Activated T-helper 9 cell treated with anti-CD3 and anti-CD28 coated beads, Interleukin-2, amount 50 U/mL, for 16 hours (primary cell): ENCODE measurements at places on chromosomes 7 and 10.

GRCh38 chr7:149104749-149105148 is 14.2 kb upstream of the ZNF786 start:
- DNase-seq = no peak

DNA sequence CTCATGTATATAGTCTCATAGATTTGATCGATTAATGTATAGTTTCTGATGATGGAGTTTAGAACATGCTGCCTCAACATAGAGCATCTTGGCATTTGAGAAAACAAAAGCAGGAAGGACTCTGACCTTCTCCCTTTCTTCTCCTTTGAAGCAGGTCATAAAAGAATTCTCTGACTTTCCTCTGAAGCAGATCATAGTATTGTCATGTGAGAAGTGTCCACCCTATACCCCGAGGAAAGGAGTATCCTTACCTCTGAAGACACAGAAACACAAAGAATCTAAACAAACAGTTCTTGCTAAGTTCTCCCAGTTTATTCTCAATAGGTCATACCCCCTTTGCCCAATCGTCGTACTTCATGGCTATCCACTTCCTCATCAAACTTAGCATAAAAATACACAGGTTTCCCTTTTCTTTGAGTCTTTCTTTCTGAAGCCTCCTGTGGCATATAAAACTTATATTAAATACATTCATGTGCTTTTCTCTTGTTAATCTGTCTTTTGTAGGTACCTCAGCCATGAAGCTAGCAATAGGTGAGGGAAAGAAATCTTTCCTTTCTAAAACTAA is 194.9 kb downstream of the REEP3 start:
- DNase-seq = no peak

DNA sequence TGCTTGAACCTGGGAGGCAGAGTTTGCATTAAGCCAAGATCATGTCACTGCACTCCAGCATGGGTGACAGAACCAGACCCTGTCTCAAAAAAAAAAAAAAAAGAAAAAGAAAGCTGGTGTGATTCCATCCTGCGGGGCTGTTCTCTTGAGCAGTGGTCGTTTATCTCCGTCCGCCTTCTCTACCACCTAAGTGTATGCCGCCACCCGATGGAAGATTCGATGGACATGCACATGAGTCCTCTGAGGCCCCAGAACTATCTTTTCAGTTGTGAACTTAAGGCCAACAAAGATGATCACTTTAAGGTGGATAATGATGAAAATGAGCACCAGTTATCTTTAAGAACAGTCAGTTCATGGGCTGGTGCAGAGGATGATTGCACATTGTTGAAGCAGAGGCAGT is 65.7 kb downstream of the ABRAXAS2 start:
- no peak for DNase-seq

DNA sequence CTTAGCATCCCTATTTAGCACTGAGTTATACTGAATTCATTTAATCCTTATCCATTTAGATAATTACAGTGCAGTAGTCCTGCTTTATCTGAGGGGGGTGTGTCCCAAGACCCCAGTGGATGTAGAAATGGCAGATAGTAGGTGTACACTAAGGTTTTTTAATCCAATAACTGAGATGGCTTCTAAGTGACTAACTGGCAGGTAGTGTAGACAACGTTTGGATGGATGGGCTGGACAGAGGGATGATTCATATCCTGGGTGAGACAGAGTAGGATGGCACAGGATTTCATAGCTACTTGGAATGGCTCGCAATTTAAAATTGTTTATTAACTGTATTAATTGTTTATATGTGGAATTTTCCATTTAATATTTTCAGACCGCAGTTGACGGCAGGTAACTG is 295.6 kb downstream of the CCDC3 start:
- DNase-seq = no peak

DNA sequence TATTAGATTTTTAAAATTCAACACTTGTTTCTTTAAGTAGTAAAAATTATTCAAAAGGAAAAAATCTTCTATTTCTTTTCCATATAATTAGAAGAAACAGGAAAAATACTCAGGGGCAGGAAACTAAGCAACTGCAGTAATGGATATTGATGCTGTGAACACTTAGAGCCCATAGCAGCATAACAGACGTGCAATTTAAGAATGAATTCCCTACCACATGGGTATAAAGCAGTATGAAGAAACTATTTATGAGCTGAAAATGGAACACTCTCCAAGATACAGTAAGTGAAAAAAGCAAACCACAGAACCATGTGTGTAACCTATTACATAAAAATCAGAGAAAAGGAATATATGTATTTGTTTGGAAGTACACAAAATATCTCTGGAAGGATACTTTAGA is 30.8 kb downstream of the ARHGAP19 start:
- no peak for DNase-seq

DNA sequence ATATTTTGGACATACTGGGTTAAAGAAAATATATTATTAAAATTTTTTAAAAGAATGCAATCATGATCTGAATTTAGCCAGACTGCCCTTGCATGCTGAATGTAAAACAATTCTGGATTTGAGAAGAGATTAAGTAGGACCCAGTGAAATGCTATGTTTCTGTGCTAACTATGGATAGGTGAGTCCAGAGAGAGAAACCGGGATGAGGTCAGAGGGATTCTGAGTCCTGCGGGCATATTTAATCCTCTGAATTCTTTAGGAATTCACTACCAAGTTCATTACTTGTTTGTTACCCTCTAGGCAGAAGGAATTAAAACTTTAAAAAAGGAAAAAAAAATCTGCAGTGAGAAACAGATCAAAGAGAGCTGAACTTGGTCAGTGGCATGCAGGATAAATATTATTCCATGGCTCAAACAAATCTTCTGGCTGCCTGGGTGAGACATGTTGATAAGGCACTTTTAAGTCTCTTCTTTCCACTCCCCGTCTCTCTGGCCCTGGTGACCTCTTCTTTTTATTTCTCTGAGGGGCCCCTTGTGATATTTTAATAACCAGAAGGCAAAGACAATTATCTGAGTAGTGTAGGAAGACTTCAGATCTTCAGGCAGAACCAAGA is 50.2 kb upstream of the LYZL1 start:
- no peak for DNase-seq

- DNase-seq = no peak
Observed at GRCh38 chr10:35328404-35329037, 7.8 kb upstream of the CCNY start.

DNA sequence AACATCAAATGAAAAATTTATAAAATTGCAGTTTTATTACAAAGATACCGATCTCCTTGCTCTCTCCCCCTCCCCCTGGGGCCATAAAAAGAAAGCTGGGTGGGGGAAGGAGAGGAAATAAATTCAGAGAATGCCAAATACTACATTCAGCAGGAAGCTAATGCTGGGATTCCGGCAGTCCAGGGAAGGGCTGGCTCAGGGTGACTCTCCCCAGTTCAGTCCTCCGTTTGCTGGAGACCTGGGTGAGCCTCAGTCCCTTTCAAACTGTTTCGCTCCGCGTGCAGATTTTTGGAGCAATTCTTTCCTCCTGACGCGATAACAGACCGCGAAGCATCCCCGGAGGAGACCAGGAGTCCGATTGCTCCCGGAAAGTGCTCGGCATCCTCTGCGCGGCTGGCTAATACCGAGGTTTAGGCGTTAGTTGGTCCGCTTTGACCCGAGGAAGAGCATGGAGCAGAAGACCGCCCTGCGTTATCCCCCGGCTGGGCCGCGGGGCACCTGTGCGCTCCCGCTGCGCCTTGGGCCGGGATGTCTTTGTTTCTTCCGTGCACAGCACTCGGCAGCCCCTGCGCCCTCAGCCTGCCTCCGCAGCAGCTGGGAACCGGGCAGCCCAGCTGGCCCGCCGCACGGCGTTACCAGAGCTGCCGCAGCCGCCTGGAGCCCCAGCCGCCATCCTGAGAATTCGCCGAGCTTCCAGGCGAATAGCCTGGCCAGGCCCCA is 3.9 kb upstream of the HOXA2 start:
- DNase-seq = no peak

DNA sequence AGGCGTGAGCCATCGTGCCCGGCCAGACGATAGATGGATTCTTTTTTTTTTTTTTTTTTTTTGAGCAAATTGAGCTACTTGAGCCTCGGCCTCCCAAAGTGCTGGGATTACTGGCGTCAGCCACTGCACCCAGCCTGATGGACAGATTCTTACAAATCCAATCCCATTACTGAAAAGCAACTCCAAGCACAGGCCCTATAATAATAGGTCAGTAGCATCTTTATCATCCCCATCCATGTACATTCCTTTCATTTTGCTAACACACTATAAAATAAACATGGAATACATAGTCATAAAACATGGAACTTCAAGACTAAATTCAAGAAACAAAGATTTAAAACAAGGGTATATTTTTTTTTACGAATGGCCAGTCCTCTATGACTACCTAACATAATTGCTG is 16.0 kb upstream of the RSBN1L start:
- DNase-seq = no peak

DNA sequence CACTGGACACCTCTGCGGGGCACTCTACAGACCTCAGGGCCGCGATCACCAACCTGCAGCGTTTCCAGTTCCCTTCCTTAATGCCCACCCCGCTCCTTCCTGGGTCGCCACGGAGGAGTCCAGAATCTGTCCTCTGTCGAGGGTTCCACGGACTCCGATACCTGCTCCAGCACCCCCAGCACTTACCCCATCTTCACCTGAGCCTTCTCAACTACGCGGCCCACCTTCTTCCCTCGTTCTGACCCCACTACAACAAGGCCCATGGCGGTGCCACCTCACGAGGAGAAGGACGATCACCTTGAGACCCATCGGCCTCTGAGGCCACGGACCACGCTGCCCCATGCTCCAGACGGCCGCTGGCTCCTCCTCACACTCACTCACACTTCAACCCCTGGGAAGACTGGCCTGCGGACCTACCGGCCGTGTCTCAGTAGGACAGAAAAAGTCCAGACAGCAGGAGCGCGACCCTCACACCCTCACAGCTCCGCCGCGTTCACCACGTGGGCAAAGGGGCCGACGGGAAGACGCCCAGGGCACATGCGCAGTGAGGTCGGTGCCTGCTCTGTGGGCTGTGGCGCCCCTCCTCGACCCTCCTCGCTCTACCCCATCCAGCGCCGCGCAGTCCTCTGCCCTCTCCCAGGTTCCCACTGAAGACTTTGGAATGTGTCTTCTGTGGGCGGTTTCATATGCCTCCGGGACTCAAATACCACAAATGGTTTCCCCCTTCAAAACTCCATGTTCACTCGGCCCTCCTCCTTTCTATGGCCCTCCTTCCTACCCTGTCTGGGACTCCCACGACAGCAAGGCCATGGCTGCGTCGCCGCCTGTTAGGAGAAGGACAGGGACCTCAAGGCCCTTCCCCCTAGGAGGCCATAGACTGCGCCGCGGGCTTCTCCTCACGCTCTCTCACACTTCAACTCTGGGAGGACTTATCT is 193.9 kb upstream of the PHF14 start:
- DNase-seq = no peak

DNA sequence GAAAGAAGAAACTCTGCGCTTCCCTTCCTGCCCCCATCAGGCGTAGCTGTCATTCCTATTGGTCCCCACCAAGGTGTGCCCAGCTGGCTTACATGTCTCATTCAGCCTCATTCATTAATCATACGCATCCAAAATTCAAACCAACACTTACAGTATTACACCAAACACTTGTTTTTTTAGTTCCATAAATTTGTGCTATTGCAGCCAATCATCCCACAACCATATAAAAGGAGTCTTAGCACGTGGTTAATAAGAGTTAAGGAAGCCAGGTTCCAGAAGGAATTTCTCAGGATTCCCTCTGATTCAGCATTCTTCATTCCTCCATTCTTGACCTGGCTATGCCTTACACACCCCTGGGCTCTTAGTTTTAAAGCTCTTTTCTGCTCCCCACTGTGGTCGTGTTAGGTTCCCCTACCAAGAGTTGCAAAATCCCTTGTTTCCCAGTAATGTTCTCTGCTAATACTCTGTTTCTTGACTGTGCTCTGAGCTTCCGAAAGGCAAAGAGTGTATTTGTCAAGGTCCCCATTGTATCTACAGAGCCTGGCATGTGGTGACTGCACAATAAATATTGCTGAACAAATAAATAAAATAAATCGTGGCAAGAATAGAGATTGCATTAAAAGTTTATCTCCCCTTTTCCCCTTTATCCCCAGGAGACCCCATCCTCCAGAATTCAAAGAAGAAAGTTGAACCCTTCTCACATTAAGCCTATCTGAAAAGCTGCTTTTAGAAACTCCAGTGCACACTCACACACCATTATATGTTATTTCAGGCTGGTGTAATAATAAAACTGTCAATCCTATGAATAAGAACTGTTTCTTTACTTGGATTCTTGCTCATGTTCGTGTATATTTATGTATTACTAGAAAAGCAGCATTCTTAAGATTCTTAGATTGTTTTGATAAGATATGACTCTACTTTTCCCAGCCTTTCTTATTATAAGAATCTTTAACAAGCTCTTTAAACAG is 514.4 kb downstream of the INHBA start:
- no peak for DNase-seq

DNA sequence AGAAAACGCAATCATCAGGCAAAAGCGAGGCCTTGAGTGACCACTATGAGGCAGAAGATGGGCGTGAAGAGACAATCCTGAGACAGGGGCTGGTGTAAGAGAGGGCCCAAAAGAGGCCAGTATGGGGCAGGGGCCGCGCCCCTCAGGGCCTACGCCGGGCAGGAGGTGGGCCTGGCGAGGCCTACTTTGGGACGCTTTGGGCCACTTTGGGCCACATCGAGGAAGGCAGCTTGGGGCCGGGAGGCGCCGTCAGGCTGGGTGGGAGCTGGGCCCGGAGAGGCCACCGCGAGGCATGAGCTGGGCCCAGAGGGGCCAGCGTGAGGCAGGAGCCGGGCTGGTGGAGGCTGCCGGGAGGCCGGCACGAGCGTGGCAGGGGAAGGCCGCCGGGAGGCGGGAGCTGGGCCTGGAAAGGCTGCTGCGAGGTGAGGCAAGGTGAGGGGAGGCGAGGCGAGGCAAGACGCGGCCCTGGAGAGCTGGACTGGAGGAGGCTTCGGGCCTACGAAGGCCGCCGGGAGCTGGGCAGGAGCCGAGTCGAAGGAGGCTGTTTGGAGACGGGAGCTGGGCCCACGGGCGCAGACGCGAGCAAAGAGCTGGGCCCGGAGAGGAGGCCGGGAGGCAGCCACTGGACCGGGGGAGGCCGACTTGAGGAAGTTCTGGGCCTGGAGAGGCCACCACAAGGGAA is 171.3 kb downstream of the TPST1 start:
- no peak for DNase-seq

DNA sequence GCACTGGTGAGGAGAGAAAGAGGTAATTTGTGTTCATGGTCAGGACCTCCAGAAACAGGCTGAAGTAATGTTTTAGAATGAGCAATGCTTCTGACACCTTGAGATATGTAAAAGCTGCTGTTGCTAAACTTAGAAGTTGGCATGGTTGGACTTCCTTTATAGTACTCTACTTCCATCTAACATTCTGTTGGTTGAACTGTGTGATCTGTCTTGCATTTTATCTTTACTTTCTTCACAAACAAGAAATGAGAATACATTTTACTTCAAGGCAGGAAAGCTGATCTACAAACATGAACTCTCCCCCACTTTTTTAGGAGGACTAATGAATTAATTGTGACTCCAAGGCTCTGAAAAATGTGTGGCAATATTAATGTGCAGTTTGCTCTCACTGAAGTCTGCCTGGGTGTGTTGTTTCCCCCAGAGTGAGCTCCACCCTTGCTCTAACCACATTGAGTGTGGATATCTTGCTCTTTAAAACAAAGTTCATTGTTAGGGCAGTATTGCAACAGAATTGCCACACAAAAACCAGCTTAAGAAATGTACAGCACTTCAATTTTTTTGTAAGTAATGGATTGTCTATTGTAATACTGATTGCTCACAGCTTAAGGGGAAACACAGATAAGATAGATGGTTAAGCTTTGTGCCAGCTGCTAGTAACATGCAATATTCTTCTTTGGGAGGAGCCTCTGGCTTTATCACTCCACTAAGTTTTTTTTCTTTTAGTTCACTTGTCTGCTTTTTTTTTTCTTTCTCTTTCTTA is 69.0 kb downstream of the ADD3 start:
- DNase-seq = no peak

GRCh38 chr7:16586081-16586874 is 59.3 kb downstream of the ANKMY2 start:
- DNase-seq = no peak
